ENCODE measurements at places on chromosomes 13 and 19.

DNA sequence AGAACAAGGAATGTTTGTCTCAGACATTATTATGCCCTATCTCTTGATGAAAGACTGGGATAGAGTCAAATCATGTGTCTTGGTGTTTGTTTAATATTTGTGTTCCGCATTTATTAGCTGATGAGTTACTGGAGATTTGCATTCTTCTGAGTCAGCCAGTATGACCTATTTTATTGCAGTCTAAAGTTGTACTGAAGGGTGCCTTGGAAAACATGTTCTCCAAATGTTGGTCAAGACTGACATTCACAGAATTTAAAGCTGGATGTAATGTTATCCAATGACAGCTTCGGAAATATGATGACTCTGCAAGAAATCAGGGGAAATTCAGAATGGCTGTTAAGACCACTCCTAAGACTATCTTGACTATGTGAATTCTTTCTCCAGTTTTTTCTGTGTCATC, 134.0 kb downstream of the KCNRG start:
- DNase-seq: no peak

DNA sequence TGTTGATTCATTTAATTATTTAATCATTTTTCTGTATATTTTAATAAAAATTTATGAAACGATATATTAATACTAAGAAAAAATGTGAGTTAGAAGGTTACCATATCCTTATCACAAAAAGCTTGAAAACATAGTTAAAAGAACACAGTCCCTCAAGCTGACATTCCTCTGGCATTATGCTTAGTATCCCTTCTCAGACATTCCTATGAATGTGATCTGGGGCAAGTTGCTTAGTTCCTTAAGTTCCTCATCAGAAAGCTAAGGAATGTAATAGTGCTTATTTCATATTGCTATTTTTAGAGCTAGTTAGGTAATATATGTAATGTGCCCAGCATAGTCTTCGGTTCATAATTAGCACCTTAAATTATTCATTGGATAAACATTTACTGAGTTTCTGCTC, 122.8 kb downstream of the MTUS2 start:
- no peak for DNase-seq

DNA sequence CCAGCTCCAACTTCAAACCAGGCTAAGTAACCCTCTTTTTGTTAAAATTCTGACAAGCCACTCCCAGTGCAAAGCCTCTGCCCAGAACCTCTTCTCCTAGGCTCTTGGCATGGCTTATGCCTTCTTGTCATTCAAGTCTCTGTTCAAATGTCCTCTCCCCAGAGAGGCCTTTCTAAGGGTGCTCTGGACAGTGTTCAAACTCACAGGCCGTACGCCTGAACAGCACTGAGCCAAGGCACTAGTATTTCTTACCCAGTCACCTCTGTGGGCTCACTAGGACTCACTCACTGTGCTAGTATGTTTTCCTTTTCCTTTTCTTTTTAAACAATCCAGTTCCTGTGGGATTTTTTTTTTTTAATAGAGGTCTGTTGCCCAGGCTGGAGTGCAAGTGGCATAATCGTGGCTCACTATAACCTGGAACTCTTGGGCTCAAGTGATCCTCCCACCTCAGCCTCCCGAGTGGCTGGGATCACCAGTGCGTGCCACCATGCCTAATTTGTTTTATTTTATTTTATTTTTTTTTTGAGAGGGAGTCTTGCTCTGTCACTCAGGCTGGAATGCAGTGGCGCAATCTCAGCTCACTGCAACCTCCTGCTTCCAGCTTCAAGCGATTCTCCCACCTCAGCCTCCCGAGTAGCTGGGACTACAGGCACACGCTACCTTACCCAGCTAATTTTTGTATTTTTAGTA, 2.3 kb upstream of the ASF1B start:
- DNase-seq: no peak

DNA sequence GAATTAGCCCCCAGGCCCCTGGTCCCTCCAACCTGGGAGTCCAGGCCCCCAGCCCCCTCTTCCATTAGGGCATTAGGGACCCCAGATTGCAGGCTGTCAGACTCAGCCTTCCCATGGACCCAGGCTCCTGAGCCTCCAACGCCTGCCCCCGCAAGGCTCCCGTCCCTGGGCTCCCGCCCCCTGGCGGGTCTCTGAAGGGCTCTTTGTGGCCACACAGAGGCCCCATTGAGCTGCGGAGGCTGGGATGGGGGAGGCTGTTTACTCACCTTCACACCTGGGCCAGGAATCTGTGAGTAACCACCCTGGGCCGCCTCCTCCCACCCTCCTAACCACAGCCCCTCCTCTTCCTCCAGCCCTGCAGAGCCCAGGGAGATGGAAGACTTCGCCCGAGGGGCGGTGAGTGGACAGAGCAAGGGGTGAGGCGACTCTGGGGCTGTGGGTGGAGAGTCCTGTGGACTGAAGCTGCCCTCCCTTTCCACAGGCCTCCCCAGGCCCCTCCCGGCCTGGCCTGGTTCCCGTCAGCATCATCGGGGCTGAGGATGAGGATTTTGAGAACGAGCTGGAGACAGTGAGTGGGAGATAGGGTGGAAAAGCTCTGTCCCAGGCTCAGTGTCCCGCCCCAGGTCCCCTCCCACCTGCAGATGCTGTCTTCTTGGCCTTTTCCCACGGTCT, 4.9 kb downstream of the ARHGEF1 start:
- DNase-seq: no peak

GRCh38 chr19:58521651-58522050, 2.0 kb upstream of the ZBTB45 start:
- DNase-seq: no peak

GRCh38 chr19:50759886-50760285, 10.4 kb upstream of the GPR32 start:
- DNase-seq: no peak

GRCh38 chr19:34018546-34018945, 153.8 kb upstream of the LSM14A start:
- DNase-seq: no peak

DNA sequence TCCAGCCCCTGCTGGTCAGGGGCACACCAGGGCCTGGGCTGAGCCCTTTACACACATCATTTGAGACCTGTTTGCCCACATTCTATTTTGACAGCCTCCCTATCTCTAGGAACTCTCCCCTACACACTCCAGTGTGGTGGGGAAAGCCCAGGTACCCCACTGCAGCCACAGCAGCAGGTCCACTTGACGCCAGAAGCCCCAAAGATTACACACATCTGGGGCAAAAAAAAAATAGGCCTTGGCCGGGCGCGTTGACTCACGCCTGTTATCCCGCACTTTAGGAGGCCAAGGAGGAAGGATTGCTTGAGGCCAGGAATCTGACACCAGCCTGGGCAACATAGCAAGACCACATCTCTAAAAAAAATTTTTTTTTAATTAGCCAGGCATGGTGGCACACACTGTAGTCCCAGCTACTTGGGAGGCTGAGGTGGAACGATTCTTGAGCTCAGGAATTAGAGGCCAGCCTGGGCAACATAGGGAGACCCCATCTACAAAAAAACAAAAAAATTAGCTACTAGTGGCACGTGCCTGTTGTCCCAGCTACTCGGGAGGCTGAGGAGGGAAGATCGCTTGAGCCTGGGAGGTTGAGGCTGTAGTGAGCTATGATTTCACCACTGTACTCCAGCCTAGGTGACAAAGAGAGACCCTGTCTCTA, 18.0 kb upstream of the CD22 start:
- DNase-seq: no peak

GRCh38 chr13:28179974-28180373, 41.6 kb downstream of the PAN3 start:
- DNase-seq: no peak

DNA sequence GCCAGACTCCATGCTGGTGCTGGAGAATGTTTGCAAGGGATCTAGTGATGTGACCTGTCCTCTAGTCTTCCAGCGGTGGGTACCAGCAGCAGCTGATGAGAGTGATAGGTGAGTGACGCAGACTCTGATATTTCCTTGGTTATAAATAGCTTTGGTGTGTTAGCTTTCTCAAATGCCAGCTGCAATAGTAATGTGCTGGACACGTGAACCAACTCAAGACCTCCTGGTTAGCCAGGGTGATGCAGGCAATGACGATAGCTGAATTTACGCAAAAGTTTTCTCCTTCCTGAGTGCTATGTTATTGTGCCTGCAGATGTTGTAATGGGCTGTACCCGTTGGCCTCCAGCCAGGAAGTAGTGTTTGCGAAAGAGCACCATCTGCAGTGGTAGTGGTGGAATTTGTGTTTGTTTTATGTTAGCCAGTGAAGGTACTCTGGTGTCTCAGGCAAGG, 129.5 kb downstream of the CYSLTR2 start:
- DNase-seq: no peak

GRCh38 chr19:5957170-5957569, 20.8 kb downstream of the RANBP3 start:
- DNase-seq: peak; percentile 88

GRCh38 chr19:28482221-28482620, 730.7 kb downstream of the UQCRFS1 start:
- no peak for DNase-seq

DNA sequence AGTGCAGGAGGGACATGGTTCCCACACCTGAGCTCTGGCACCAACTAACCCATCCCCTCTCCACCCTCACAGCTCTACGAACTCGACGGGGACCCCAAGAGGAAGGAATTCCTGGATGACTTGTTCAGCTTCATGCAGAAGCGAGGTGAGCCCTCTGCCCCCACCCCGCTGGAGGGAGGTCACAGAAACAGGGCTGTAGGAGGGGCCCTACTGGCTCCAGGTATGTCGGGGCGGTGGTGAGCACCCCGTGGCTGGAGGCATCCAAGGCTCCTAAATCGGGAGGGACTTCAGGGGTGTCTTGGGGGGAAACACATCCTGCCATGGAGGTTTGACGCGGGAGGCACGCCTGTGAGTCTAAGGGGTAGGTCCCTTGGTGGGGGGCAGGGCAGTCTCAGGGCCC, 24.1 kb upstream of the WDR18 start:
- no peak for DNase-seq

GRCh38 chr13:45511310-45512097, 46.8 kb downstream of the COG3 start:
- DNase-seq: peak; percentile 39

GRCh38 chr13:97199451-97199850, 22.7 kb upstream of the MBNL2 start:
- DNase-seq: no peak

- no peak for DNase-seq
Observed at GRCh38 chr13:33723365-33723764, 94.6 kb upstream of the RFC3 start.

GRCh38 chr19:31963746-31964145, 381.7 kb upstream of the ZNF507 start:
- DNase-seq: no peak

- no peak for DNase-seq
Observed at GRCh38 chr13:37241786-37242185, 136.3 kb upstream of the CSNK1A1L start.

DNA sequence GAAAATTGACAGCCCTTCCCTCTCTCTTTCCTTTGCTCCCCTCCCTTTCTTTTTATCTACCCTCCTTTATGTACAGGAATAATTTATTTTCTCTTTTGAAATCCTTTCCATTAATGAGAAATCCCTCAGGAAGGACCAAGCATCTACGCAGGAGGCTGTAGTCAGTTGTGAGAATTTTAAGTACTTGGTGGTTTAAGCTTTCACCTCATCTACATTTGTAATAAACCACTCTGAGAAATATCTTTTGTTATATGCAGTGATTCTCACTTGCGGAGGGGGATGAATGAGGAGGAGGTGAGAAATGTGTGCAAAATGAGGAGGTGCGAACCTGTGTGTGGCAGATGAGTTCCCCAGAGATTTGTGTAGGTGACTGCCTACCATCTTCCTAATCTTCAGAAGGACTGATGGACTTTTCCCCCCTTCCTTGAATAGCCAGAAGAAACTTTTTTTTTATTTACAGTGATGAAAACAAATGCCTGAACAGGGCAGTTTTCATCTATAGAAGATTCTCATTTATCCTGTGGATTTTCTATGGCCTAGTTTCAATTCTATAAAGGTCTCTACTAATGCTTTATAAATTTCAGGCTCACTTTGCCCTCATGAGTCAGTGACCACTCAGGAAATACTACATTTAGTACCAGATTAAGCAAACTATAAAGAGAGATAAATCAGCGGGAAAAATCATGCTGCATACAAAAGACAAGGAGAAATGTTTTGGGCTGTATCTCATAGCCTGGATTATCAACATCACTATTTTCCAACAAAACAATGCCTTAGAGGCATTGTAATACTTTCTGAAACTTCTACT, 118.3 kb downstream of the LHFPL6 start:
- DNase-seq: no peak

DNA sequence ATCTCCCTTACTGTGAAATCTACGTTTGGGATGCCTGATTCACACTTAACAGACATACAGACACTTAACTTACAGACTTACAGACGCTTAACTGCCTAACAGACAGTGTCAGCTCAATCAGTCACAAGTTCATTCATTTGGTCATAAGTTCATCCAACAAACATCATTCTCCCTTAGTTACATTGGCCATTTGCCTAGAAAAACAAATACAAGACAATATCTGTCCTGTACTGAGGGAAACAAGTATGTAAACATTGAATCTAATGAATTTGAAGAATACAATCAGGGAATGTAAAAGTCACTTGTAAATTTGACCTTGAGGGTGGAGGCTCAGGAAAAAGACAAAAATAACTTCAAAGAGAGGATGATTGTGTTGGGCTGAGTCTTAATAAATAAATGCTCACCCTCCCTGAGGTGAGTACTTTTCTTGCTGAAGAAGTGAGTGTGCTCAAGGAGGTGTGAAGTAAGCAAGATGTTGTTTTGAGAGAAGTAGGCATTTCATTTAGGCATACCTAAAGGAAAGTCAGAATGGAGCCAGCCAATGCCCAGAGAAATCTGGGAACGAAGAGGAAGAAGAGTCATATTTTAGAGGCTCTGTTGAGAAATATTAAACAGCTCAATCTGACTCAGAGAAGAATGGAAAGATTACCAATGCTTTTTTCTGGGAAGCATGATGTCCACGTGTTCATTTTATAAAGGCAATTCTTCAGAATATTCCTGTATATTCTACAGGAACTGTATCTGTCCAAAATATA, 958.4 kb upstream of the SLC10A2 start:
- DNase-seq: no peak

- DNase-seq: no peak
Observed at GRCh38 chr13:94330552-94331071, 148.9 kb downstream of the DCT start.

DNA sequence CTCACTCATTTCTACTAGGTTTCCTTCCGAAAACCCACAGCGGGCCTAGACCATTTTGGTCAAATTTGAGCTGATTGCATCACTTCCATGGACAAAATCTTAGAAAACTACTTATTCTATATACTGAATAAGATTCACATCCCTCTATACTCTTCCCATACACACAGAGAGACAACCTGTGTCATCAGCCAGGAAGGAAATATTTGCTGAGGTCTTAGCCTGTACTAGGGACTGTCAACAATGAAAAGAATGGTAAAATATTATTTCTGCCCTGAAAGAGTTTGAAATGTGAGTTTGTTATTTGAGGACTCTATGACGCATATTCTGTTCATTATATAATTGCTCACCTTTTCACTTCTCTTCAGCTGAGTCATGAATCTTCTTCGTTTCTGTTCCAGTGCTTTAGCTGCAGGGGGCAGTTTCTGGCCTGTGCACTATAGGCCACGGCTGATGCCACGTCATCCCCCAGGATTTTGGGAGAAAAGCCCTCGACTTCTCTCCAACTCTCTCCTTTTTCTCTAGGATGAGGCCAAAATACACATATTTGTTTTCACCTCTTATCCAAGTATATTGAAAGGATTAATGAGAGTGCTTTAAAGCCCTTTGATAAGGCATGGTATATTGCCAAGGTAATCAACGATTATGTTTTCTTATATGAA, 47.7 kb downstream of the GSX1 start:
- DNase-seq: no peak

GRCh38 chr13:113437408-113438010, 15.8 kb downstream of the ADPRHL1 start:
- DNase-seq: no peak

GRCh38 chr13:20594280-20594679, 27.3 kb downstream of the IFT88 start:
- no peak for DNase-seq

Measured in NCI-H2081 (cell line).